NCI-H2171 treated with DMSO at 0.1 percent for 48 hours (cell line): ENCODE measurements at places on chromosomes 4 and X.

DNA sequence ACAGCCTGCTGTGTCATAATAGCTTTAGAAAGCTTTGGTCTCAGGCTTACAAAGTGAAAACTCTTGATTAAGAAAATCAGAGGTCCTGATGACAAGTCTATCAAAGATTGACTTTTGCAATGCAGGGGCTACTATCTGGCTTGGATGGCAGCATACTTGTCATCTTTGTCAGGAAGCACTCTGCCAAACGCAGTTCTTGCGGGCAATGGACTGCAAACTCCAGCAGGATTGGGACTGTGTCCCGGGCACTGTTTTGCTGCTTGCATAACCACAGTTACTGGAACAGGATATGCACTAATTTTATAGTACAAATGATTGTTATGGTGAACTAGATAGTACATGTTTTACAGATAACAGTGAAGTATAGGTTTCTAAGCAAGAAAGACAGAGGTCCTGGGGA is 185.6 kb downstream of the IQCM start:
- DNase-seq: no peak

DNA sequence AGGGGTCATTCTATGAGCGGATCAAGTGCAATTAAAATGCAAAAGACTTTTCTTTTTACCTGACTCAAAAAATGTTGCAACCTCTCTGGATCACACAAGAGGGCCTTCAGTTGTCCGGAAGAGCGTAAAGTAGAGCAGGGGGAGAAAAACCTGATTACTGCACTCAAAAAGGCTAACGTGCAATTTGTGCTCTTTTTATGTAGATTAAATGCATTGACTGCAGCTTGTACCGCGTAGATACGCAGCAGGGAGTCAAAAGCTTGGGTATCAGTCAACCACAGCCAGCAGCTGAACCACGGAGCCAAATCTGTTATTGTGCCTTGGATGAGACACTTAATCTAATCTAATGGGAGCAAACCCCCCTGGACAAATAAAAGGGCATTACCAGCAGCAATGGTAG is 107.3 kb upstream of the RAI2 start:
- no peak for DNase-seq

DNA sequence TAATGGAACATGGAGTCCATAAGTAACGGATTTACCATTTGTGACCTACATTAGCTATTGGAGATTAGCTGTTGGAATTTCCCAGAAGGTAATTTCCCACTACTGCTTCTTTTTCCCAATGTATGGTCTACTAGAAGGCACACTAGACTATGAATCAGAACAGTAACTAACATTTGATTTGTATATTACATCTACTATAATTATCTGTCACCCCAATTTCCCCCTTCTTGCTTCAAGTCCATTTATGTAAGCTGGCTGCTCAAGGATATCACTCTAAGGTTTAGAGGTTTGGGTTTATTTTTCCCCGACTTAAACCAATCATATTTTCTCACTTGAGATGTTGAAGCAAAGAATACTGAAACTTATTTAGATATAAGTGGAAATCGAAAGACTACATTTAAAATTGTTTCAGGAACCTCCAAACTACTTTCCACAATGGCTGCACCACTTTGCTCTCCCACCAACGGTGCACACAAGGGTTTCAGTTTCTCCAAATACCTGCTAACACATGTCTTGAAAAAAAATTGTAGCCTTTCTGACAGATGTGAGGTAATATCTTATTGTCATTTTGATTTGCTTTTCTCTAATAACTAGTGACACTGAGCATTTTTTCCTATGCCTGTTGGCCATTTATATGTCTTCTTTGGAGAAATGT is 33.3 kb upstream of the H2AZ1 start:
- DNase-seq: no peak

- no peak for DNase-seq
Observed at GRCh38 chr4:98603683-98604521, 54.5 kb downstream of the TSPAN5 start.

DNA sequence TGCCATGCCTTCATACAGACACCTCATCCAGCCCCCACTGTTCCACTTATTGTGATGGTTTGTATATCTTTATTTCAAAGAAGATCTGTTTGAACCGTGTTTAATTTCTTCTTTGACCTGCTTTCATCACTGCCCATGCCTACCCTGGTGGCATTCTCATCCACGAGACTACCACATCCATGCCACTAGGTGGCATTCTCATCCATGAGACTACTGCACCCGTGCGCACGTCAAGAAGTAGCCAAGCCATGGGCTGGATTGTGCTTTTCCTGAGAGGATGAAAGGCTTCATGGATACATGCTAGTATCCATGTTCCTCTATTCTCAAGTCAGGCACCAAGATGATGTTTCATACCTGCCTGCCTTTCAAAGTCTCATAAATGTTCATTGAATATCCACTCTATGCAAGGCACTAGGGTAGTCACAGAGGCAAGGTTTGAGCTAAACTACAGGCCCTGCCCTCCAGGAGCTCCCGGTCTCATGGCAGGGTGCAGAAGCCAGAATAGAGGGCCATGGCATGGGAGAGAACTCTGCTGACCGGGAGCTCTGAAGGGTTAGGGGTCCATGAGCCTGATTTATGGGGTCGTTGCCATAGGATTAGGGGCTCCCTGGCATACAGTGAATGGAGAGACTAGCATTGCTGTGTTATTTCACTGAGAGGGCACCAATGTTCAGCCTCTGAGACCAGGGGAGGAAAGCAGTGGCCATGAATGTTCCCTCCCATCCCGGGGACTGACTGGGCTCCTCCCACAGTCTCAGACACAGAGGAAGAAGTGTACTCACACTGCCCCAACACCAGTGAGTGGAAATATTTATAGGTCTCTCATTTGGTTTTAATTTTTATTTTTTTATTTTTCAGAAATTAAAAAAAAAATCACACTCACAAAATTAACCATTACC is 24.8 kb upstream of the EOLA2 start:
- DNase-seq: peak; percentile 4

DNA sequence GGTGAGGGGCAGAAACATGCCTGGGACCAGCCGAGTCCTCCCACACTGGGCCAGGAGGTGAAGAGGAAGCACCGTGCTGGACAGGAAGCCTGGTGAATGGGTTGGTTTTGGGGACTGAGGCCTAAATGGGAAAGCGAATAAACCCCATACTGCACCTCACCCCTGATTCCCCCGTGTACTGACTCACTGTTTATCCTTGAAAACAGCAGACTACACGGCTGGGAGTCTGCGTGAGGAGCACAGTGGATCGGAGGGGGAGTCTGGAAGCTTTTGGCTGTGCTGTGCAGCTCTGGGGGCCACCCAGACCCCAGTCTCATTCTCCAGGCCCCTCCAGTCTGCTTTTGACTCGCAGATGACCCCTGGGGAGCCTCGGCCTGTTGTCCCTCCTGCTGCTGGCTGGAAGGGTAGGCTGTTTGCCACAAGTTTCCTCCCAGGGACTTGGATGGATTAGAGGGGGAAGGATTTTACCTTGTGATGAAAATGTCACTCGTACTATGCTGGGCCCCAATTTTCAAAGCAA is 90.0 kb downstream of the PSAPL1 start:
- DNase-seq: no peak

- no peak for DNase-seq
Observed at GRCh38 chr4:97142410-97142809, 1000.9 kb downstream of the STPG2 start.

DNA sequence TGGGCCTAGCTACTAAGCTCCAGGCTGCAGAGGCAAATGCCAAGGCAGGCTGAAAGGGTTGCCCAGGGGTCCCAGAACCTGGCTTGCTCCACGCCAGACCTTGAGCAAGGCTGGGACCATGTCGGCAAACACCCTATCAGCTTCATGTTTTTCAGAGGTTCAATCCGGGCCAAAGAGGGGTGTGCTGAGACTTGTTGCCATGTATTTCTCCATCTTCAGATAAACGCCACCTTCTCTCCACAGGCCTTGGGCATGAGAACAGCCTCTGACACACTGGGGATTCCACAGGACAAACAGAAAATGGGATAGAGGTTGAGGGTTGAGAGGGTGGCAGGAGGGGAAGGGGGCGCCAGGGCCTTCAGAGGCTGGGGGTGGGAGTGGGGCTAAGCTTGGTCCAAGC is 8.6 kb downstream of the PJA1 start:
- no peak for DNase-seq

DNA sequence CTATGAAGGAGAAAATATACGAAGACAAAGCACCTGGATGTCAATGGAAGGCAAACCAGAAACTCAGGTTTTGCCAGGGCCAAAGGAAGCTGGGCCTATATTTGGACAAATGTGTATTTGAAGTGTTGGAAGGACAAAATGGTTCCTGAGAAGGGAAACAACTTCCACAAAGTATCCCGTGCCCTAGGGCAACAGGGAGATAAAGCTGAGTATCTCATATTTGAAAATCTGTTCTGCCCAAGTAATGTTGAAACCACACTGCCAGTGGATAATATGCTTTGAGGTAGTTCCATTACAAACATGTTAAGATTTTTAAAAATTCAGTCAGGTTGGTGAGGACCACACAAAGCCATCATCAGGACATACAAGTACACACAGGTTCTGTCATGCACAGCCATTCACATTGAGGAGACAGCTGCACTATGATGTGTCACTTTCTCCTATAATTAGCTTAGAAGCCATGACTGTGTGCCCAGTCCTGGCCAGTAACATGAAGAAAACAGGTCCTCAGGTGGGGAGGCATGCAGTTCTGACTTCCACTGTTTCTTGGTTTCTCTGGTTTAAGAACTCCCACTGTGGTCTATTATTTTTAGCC is 116.4 kb downstream of the PWWP3B start:
- DNase-seq: no peak

GRCh38 chr4:1026115-1026514 is 14.7 kb downstream of the FGFRL1 start:
- DNase-seq: no peak

GRCh38 chrX:115561605-115562479 is 868 bp downstream of the PLS3 start:
- no peak for DNase-seq

DNA sequence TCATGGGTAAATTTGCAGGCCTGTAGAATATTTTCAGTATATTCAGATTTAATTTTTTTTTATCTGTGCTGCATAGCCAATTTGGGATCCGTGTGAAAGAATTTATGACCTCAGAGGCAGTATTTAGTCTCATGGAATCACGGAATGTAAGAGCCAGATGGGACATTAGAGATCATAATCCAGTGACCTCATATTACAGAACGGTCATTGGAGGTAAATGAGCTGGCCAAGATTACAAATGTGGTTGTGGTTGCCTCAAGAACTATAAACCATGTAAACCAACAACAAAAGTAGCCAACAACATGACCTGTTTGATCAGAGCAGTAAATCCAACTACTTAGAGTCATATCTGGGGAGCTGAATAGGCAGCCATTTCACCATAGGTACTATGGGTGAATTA is 71.6 kb downstream of the AMOT start:
- no peak for DNase-seq

- no peak for DNase-seq
Observed at GRCh38 chrX:19674041-19674789, 158.9 kb upstream of the MAP3K15 start.

GRCh38 chrX:13748486-13748885 is 13.9 kb downstream of the OFD1 start:
- DNase-seq: no peak

DNA sequence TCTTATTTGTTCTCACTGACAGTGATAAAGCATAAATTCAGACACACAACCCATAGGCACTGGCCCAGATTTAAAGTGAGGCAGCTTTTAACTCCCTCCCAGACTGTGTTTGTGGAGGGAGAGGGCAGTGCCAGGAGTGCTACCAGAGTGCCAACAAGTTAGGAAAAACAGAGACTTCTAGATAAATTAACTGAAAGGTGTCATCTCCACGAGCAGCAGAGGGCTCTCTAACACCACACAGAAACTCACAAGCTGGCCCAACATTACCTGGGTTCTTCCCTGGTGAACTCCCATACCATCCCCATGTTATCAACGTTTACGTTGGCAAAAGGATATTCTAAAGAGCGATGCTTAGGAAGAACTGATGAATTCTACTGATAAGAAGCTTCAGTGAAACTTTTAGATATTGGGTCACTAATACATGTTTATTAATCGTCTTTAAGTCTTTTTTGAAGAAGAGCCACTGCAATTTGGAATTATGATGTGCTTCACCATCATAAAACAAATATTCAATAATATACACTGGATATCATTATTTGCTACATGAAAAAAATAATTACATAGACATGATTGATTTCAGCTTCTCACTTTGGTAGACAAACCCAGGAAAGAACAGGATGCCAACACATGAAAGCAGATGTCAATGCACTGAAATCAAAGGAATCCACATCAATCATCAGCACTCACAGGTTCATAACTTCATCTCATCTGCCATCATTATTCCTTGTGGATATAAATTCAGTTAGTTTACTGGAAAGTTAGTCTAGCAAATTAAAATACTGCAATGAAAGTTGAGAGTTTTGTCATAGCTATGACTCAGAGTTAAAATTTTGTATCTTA is 121.2 kb upstream of the NAP1L5 start:
- DNase-seq: peak; percentile 9

GRCh38 chr4:140238351-140239056 is 84.5 kb upstream of the MAML3 start:
- peak; percentile 87 for DNase-seq

GRCh38 chr4:2598511-2599303 is 62.3 kb downstream of the FAM193A start:
- DNase-seq: no peak

GRCh38 chrX:149688552-149688951 is 23.3 kb upstream of the MAGEA11 start:
- no peak for DNase-seq

- DNase-seq: no peak
Observed at GRCh38 chr4:146852360-146852759, 93.3 kb downstream of the TTC29 start.

DNA sequence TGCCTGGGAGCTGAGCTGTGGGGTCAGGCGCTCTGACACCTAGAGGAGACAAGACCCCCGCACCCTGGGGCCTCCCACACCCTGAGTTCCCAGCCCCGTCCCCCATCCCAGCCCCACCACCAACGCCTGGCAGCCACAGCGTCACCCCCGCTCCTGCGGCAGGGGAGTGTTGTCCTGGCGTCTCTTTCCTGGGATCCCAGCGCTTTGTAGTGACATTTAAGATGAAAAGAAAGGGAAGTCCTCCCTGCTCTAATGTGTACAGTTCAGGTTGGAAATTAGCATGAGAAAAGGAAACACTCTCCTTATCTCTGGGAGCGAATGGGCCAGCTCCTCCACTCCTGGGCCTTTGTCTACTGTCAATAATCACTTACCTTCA is 112.1 kb downstream of the FAM53A start:
- DNase-seq: no peak

GRCh38 chr4:122047456-122048425 is 95.9 kb upstream of the TRPC3 start:
- DNase-seq: no peak

DNA sequence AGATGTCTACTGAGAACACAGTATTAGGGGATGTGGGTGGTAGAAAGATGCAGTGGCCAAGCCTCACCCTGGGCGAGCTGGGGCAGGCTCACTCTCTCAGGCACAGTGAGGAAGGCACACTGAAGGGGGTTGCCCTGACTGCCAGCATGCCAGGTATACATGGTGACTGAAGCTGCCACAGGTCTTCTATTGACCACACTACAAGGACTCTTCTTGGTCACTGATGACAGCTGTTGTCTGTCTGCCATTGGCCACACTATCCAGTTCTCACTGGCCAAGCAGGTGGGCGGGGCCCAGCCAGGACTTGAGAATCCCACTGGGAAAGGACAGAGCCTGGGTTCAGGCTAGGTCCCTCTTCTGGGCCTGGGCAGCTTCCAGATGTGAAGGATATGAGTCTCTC is 39.7 kb upstream of the TBC1D14 start:
- no peak for DNase-seq

GRCh38 chrX:108163333-108164082 is 71.9 kb downstream of the ATG4A start:
- no peak for DNase-seq
